ENCODE measurements at places on chromosomes 4 and X. TPM values are rescaled to one million over a fixed set of nuclear protein-coding genes. Genes with fewer than 3 reads are reported as not detected.

DNA sequence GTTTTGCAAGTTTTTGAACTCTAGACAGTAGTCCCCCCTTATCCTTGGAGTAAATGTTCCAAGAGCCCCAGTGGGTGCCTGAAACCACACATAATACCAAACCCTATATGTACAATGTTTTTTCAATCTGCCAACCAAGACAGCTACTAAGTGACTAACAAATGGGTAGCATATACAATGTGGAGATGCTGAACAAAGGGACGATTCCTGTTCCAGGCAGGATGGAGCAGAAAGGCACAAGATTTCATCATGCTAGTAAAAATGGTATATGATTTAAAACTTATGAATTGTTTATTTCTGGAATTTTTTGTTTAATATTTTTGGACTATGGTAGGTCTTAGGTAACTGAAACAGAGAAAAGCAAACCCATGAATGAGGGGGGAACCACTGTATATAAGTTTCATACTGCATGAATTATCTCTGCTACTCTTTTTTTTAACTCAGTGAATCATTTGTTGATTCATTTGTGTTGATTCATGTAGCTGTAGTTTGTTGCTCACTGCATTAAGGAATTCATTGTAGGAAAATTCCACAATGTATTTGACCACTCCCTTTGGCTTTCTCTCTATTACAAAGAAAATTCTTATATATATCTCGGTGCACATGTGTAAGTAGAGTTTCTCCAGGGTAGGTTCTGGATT is 21.9 kb upstream of the ANXA3 start:
- DNase-seq: peak; percentile 71

The HUWE1 gene
- total RNA-seq: 60.4 TPM

DNA sequence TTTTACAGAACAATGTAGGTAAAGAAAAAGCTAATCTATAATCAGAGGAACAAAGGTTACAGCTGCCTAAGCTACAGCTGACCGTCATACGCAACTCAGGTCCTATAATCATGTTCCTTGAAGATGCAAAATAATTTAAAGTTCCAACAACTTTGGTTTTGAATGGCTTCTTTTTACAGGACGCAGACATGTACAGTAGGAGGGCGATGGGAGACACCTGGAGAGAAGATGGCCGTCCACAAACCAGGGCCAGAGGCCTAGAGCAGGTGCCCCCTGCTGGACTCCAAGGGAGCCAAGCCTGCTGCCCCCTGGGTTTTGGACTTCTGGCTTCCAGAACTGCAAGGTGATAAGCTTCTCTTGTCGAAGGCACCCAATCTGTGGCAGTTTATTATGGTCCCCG is 10.6 kb downstream of the HGFAC start:
- no peak for DNase-seq

GRCh38 chr4:80521438-80521837 is 185.9 kb downstream of the CFAP299 start:
- DNase-seq: no peak

- DNase-seq: no peak
Measured at GRCh38 chr4:720111-720860, 14.7 kb downstream of the PCGF3 start.

GRCh38 chr4:73133784-73134183 is 64.3 kb upstream of the COX18 start:
- no peak for DNase-seq

DNA sequence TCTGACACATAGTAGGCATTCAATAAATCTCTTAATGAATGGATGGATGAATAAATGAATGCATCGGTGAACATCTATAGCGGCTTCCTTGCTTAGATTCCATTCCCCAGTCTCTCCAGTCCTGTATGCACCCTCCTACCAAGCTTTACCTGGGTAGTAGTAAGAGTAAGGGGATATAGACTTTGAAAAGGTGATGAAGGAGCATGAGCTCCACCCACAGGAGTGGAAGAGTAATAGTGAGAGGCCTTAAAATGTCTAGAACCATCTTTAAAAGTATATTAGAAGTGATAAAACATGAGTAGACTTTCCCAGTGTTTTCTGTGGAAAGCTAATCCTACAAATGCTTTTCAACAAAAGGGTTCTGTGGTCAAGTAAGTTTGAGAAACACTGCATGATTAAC is 35.5 kb upstream of the GPC3 start:
- DNase-seq: no peak

The SLC10A6 gene
- total RNA-seq: 0.10 TPM

The KLHL4 gene
- total RNA-seq: 2.6 TPM

DNA sequence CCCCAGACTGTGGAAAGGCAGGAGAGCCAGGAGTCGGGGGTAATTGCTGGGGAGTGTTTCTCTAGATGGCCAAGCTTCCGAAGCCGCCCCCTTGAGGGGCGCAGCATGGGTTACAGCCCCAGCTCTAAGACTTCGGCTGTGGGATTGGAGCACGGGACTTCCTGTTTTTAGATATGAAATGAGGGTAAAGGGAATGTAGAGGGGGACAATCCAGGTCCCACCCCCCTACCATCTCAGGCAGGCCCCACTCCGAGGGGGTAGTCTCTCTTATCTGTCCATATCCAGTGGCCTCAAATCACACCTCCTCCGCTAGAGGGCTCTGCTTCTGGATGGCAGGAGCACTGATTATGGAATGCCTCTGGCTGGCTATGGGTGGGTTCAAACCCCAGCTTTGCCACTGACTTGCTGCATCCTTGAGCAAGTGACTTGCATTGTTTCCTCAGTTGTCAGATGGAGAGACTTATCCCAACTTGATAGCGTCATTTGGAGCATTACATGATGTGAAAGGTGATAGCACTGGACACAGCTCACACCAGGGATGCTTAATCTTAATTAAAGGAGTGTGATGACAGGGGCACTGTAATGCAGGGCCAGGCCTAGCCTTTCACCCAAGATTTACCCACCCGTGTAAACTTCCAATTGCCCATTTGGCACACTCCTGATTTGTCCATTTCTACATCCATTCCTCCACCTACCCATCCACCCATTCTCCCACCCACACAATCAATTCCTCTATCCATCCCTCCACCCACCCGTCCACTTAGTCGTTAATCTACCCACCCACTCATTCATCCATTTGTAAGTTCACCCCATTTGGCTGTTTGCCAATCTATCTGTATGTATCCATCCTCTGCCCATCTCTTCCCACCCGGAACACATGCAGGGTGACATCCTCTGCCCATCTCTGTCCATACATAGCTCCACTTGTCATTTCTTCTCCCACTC is 848 bp upstream of the KCND1 start:
- DNase-seq: peak; percentile 33

DNA sequence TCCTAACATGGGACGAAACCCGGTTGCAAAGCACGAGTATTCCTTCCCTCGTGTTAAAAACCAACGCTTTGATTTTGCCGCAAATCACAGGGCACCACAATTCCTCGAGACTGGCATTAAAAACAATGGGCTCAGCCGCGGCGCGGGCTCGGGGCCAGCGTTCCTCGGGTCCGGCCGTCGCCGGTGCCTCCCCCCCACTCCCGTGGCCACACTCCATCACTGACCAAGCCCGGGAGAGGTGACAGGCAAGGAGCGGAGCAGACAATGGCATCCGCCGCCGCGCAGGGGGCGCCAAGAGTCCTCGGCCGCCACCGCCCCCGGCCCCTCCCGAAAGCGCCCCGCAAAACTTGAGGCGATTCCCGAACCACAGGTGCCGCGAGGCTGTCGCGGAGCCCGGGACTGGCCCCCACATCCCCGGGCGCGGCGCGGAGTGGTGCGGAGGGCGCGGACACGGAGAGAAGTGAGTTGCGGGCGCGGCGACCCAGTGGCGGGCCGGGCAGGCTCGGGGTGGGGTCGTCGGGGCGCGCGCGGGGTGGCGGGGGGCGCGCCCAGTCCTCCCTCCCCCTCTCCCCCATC is 445 bp downstream of the AP1S2 start:
- no peak for DNase-seq

GRCh38 chrX:2666491-2666890 is 24.6 kb upstream of the CD99 start:
- no peak for DNase-seq

- DNase-seq: no peak
Measured at GRCh38 chr4:16192057-16192456, 34.2 kb downstream of the TAPT1 start.

GRCh38 chr4:137668885-137669545 is 136.7 kb upstream of the PCDH18 start:
- DNase-seq: no peak

DNA sequence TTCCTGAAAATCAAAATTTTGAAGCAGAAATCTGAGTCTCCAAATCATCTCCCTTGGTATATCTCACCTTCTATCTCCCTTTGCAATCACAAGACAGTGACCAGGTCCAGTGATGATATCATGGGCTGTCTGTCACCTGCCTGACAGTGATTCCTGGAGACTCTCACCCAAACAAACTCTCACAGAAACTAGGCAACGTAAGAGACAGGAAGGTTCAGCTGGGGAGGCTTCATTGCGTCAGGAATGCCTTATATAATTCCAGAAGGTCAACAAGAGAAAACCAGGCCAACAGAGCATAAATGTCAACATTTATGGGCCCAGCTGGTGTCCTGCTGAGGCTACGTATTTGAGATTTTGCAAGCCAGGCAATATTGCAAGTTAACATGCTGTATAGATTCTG is 412.7 kb downstream of the KCNIP4 start:
- DNase-seq: no peak

The GRIPAP1 gene
- total RNA-seq: 40.7 TPM

DNA sequence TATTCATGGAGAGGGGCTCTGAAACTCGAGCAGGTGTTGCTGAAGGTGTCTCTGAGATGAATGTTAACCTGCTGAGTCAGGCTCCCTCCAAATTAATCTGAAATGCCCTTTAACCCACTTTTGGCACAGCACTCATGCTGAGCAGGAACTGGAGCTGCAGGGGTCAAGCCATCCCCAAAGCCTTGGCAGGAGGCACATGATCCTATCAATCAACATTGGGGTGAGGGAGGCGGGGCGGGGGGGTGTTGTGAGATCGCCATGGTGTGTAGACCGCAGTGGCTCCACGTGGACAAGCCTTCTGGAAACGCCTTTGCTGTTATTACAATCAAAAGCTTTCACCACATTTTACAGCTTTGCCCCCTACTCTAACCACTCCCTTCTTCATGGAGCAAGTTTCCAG is 16.5 kb downstream of the ENPP6 start:
- DNase-seq: no peak

GRCh38 chr4:41913509-41913908 is 21.7 kb upstream of the TMEM33 start:
- no peak for DNase-seq

DNA sequence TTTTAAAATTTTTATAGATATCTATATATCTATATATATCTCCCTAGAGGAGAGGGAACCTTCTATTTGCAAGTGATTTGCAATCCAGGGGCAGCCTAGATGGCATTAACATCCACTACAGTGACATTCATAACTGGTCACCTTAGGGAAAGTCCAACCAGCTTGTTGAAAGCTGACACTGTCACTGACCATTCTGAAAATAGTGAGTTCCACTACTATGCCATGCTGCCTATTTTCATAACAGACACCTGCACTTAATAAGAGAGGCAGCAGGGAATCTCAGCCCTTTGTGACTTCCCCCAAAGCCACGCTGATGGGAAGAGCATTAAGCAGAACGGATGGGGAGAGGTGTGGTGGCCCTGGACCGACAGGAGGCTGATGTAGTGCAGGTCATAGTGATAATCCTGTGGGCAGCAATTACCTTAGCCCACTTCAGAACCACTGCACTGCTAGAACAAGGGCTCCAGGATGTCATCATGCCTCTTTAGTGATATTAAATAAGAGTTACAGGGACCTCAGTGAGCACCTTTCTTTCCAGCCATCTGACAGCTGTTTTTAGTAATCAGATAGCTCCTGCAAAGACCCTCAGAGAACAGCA is 51.3 kb downstream of the GPRIN3 start:
- DNase-seq: no peak

DNA sequence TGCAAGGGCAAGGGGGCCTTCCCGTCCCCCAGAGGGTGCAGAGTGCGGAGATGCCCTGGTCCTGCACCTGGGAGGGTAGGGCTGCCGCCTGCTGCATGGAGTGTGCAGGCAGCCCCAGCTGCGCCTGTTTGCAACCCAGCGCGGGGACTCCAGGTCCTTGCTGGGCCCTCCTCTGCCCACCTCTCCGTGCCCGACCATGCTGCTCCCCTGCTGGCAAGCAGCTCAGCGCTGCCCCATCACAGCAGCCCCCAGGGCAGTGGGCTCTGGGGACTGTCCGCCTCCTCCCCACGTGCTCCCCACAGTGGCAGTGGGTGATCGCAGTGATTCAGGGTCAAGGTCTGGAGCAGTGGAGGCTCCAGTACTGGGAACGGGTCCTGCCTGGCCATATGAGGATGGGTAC is 5.0 kb upstream of the FBXW7 start:
- DNase-seq: no peak

GRCh38 chr4:153791746-153792617 is 3.1 kb upstream of the SFRP2 start:
- DNase-seq: peak; percentile 23

DNA sequence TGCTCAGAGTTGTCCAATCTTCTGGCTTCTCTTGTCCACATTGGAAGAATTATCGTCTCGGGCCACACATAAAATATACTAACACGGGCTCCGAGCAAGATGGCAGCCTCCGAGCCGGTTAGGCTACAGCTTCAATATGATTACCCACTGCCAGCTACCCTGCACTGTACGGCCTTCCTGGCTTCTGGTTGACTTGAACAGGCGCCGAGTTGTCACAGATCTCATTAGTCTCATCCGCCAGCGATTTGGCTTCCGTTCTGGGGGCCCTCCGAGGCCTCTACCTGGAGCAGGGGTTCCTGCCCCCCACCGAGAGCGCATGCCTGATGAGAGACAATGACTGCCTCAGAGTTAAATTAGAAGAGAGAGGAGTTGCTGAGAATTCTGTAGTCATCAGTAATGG is 101.2 kb upstream of the NUDT6 start:
- DNase-seq: no peak

GRCh38 chrX:43958529-43958928 is 14.7 kb downstream of the NDP start:
- peak; percentile 85 for DNase-seq

GRCh38 chrX:85378461-85378860 is 1.0 kb downstream of the POF1B start:
- no peak for DNase-seq

DNA sequence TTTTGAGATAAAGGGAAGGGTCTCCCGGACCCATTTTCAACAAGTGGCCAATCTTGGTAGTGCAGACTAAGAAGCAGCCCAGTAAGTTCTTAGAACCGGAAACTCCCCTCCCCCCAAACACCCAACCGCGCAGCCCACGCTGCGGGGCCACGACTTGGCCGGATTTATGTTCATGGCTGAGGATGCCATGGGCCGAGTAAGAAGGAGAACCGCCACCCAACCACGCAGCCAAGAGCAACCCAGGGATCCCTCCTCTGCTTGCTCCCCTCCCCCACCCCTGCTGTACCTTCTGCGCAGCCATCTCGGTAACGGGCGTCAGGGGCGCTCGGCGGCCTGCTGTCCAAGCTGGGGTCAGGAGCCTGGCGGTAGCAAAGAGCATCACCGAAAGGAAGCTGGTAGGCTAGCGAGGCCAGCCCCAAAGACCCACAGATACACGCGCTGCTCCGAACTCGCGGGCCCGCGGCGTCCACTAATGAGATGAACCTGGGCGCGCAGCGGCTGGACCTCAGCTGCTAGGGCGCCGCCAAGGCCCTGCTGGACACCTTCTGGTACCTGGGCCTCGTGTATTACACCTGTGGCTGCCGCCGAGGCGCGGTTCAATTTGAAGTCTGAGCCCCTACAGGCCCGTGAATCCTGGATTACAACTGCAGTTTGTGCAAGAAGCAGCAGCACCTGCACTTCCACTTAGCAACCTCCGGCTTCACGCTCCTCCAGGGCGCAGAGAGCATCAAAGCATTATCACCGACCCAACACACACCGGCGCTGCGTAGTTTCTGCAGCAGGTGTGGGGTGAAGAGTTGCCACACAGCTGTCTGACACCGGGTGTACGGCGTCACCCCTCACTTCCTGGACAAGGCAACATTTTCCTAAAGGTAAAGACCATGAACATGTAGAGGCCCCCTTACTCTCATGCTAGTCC is 63.4 kb downstream of the NUDT10 start:
- peak; percentile 1 for DNase-seq

The NEUROG2 gene
- not detected for total RNA-seq

Measured in renal cortical epithelial cell (primary cell).